ENCODE measurements at places on chromosomes 3 and 15.

DNA sequence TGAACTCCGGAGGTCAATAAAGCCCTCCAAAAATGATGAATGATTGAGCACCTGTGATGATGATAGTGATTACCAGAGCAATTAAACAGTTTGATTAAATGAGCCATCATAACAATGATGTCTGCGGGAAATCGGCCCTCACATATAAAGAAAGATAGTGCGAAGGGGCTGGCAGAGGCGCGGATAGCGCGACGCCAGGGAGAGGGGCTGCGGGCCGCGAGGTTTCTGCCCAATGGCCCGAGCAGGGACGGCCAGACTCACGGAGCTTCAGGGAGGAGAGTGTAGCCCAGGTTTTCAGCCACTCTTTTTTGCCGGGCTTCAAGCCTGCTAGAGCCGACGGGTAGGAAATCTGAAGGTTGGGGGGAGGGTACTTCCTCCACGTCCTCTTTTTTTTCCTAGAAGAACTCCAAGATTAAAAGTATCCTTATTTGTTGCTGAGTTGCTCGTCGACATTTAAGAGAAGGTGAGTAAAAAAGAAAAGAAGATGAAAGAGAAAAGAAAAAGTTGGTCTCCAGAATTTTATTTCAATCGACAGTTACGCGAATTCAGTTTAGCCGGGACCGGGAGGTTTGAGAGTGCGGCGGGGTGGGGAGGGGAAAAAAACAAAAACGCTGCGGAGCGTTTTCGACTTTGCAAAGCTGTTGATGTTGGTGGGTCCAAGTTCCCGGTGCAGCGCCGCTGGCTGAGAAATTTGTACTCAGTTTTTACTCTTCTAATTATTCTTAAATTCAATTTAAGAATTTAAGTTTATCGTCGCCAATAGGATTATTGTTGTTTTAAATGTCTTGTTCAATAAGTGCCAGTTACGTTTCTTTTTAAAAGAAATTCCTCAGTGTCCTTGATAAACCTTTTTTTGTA is 2.2 kb upstream of the MEIS2 start:
- DNase-seq, result no peak

DNA sequence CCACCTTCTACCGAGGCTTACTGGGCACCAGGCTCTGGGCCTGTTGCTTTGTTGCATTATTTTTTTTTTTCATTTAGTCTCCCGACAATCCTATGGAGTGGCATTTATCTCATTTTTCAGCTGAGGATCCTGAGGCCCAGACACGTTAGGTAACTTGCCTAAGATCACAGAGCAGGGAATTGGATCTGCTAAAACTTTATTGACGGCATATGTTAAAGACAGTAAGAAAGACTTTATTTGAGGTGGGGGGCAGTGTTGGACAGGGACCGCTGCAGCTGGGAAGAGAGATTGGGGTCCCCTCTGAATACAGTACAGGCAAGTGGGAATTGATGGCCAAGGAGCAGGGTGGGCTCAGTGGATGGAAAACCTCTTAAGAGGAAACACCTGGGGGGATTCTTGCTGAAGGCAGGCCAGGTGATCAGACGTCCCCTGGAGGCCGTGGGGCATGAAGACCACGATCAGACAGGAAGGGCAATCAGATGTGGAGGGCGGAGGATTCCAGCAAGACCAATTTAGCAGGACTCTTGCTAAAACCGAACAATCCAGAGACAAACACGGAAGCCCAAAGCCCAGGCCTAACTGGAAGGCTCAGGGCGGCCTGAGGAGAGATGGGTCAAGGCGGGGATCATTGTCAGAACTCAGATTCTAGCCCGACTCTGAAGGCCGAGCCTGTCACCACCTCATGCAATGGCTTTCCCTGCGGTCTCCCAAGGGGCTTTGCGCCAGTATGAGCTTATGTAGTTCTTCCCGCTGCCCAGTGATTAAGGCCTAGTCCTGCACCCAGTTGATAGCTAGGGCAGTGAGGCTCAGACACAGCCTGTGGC is 53.7 kb downstream of the RGMA start:
- no peak for DNase-seq

DNA sequence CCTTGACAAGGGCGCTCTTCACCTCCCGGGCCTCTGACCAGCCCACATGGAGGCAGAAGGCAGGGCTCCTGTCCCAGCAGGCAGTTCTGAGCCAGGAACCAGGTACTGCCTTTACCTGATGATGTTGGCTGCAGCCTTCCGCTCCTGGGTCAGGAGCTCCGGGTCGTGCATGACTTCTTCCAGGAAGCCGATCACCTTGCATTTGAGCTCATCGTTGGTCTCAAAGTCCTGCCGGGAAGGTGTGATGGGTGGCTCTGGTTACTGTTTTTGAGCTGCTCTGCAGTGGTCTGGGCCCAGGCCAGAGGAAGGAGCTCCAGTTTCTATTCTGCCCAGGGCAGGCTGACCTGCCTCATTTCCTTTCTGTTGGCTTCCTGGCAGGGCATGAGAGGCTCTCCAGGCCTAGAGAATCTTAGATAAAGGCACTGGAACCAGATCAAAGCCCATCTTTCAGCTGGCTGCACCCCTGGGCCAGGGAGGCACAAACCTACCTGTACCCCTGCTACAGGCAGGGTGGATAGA is 53.2 kb upstream of the CTSH start:
- no peak for DNase-seq

GRCh38 chr15:73931441-73931840 is 5.2 kb downstream of the LOXL1 start:
- DNase-seq, result no peak

- DNase-seq, result no peak
These were observed 135.3 kb downstream of the LRTM1 start for GRCh38 chr3:54792584-54792983.

DNA sequence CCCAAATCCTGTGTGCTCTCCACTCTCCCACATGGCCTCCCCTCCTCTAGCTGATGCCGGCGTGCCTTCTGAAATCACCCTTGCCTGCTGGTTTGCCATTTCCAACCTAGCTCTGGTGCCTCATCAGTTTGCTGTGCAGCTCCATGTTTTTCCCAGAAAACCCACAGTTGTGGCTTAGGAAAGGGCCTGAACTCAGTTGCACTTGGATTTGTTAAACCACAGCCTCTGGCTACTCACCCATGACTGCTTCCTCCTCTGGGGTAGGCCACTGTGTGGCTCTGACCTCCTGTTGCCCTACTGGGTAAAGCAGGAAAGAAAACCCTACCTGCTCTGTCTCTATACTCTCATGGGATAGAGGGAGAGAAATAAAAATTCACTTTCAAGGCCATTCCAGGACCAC is 97.3 kb downstream of the DAPK2 start:
- no peak for DNase-seq

- DNase-seq, result no peak
These were observed 91.2 kb downstream of the EDEM1 start for GRCh38 chr3:5278666-5279065.

DNA sequence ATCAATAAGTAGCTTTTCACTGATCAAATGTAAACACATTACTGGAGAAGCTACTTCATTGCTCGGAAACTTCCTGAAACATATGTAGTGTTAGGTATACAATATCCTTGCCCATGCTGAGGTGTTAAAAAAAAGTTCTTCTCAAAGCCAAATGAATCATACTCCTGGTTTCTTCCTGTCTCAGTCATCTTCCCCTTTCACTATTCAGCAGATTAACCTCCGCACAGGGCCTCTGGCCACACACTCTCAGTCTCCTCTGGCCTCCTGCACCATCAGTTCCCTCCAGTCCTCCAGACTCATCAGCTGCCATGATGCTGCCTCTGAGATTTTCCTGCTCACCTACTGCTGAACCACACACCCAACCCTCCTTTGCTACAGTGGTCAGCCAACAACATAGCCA is 70.5 kb upstream of the BOC start:
- no peak for DNase-seq

GRCh38 chr3:46293035-46293724 is 50.9 kb downstream of the CCR3 start:
- DNase-seq, result no peak

DNA sequence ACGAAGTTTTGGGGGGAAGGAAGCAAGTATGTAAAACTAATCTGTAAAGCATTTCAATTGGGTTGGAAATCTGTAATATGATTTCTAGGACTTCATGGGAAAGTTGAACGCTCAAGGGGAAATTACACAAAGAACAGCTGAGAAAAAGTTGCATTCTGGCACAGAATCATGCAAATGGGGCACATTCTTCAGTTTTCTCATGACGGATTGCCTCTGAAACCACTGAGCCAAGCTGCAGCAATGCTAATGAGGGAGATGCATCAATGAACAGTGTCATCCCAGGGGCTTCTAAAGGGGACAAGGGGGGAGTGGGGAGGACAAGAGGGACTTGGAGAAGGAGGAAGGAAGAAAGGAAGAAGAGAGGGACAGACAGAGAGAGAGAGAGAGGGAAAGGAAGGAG is 291.4 kb upstream of the ATP11B start:
- DNase-seq, result no peak

DNA sequence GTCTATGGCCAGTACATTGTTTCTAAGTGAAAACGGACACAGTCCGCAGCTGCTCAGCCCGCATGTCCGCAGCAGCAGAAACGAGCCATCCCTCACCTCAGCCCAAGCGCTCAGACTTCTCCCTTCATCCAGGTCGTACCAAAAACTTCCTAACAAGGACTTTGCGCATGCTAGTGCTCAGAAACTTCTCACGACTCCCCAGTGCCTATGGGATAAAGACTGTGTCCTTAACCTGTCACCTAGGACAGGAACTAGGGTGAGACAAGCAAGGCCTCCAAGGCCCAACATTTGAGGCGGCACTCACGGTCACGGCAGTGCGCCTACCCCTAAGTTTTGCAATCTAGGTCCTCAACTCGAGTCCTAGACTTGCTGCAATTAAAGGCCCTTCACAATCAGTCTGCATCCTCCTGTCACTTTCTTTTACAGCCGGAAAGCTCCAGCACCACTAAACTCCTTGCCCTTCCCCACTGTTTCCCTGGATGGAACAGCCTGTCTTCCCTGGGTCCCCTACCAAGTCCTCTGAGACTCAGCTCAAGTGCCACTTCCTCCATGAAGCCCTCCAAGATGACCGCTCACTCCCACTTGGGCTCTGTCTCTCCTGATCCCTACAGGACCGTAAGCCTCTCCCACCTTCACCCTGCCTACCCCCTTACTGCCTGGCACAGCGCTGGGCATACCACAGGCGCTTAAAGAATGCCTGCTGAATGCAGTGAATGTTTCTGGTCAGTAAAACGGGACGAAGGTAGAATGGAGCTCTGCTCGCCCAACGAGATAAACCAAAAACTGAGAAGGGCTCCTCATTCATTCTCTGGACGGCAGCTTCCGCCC is 1.2 kb downstream of the CLN6 start:
- DNase-seq, result no peak

- peak; percentile 13 for DNase-seq
These were observed 34.8 kb downstream of the ATG7 start for GRCh38 chr3:11306817-11307589.

DNA sequence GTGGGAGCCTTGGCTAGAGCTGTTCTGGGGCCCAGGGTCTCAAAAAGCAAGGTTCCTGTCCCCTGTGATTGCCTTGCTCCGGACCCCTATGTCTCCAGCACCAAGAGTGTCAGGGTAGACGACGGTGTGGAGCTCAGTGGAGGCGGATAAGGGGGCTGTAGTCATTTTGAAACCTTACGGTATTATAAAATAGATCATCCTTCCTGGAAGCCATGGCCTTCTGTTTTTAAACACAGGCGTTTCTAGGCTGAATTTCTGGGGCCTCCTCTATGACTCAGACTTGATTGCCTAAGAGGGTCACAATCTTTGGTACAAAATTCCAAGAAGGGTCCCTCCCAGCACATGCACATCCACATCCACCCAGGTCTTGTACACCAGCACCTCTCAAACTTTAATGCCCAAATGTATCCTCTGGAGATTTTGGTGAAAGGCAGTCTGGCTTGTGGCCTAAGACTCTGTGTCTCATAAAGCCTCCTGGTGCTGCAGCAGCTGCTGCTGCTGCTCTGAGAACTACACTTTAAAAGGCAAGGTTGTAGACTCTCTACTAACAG is 70.5 kb upstream of the XCR1 start:
- DNase-seq, result peak; percentile 34

- no peak for DNase-seq
These were observed 16.2 kb downstream of the ATP13A3 start for GRCh38 chr3:194470615-194471014.

GRCh38 chr3:99845999-99846398 is 28.3 kb downstream of the CMSS1 start:
- DNase-seq, result no peak

GRCh38 chr15:100686021-100686724 is 83.8 kb downstream of the ASB7 start:
- no peak for DNase-seq

GRCh38 chr3:11565492-11565891 is 78.2 kb downstream of the VGLL4 start:
- no peak for DNase-seq
